ENCODE measurements at places on chromosomes 12 and 14.

DNA sequence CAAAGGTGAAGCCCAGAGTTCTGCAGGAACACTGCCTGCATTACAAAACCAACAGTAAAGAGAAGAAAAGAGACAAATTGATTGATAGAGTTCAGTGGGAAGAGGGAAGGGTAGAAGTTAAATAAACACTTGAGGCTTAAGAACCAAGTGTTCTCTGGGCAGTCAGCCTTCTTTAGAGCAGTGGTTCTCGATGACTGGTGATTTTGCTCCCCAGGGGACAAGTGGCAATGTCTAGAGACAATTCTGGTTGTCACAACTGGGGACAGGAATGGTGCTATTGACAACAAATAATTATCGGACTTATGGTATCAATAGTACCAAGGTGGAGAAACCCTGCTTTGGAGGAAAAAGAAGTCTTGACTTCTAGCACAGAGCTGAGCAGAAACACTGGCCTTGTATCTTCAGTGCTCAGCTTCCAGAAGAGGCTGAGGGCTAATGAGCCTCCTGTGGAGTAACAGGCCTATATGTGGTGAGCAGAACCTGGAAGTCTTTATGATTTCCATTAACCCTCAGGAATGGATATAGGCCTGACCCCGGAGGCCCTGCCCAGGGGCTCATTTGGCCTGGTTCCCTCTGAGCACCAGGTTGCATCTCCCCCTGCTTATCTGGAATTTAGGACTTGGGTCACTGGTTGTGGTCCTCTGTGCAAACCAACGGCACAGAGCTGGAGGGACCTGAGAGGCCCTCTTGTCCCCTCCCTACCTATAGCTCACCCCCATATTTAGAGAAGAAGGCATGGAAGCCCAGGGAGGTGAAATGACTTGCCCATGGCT lies 204.6 kb upstream of the PWP1 start:
- DNase-seq = no peak

DNA sequence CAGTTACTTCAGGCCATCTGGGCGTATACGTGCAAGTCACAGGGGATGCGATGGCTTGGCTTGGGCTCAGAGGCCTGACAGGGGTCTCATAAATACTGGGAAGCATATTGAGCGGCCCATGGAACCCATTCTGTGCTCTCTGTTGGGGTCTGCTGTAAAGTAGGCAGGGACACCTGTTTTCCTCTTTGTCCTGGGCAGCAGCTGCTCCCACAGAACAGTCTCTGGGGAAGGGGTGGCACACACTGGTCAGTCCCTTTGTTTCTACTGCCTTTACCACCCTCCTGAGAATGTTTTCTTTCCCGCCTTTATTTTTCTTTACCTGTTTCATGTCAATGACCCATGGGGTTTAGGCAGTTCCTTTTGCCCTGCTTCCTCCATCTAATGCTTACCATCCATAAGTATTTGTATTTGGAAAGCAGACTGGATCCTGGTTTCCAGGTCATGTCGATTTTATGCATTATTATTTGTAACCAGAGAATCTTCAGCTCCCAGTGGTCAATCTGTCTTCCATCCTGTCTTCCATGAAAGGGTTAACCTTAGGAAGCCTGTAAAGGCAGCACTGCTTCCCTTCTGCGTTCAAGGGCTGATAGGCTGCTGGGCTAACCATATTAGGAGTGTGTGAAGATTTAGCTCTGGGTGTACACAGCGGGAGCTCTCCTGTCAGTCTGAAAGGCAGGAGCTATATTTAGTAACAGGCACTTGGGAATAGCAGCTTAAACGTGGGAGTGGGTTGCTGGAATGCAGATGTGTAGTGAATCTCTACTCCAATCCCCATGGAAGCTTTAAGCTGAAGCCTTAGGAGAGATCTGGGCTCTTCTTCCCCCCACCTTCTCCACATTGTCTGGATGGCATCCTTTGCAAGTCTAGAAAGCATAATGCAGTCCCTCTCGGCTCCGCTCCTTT lies 124.0 kb downstream of the DYRK2 start:
- no peak for DNase-seq

DNA sequence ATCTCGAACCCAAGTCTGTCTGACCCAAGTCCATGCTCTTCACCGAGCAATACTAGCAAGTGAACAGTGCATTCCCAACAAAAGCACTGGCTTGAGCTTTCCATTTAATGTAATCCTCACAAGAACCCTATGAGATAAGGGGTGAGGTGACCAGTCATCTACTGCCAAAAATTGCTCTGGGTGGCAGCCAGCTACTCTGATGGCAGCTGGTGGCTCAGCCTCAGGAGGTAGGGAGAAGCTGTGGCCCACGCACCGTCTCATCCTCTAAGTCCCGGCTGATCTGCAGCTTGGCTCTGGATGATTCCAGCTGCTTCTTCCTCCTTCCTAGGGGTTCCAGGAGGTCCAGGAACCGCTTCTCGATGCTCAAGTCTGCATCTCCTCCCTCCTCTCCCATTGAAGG lies 75.2 kb downstream of the PLEKHG3 start:
- DNase-seq = no peak

GRCh38 chr14:97946240-97946639 lies 1149.1 kb downstream of the VRK1 start:
- no peak for DNase-seq

- DNase-seq = no peak
Measured at GRCh38 chr12:116804051-116804450, 65.9 kb downstream of the RNFT2 start.

GRCh38 chr14:24440606-24441399 lies 1.8 kb downstream of the SDR39U1 start:
- no peak for DNase-seq

DNA sequence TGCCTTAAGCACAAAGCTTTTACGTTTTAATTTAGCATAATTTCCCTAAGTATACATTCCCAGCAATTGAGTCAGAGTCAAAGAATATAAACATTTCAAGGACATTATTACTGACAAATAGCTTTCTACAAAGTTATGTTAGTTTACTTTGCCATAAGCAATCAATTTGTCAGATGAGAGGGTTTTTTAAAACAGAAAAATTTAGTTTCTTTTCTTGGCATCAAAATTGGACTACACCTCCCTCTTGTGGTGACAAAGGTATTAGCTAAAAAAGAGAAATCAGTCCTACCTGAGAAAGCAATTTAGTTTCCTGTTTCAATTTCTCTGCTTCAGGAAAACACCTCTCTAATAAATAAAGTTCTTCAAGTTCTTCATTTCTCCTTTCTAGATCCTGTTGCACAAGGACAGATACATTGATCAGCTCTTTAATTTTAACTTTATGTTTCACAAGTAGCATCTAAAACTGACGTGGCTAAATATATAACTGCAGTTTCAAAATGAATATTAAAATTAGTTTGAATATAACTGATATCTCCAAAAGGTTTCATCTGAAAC lies 39.9 kb downstream of the DNAI7 start:
- no peak for DNase-seq

- no peak for DNase-seq
Measured at GRCh38 chr14:37594238-37594970, 645 bp downstream of the FOXA1 start.

DNA sequence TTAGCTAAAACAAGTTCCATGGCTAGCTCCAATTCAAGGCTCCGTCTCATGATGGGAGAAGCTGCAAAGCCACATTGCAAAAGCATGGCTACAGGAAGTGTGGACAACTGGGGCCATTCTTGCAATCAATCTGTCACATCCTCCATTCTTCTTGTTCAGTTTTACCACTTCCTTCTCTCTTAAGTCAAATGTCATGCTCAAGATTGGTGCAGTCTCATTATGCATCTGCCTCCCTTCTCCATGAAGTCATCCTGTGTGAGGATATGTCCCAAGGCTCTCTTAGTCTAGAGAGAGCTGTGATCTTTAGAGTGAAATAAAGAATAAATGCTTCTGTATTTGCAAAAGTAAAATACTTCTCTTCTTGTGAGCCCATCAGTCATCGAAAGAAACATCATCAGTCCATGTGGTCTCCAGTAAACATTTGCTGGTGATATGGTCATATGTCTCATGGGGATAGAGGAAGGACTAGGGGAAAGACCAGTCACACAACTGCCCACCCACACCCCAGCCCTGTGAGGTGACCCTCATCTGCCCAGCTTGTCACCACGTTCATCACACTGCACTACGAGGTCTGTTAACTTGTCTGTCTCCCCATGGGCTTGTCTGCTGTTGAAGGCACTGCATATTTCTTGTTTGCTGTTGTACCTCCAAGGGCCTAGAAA lies 303.0 kb downstream of the NUAK1 start:
- no peak for DNase-seq

- DNase-seq = no peak
Measured at GRCh38 chr12:108338915-108339657, at the start of gene CMKLR1. CMKLR1 (minus strand) TSS chr12:108339311; CDS start chr12:108293591, 45,720 bp downstream.

DNA sequence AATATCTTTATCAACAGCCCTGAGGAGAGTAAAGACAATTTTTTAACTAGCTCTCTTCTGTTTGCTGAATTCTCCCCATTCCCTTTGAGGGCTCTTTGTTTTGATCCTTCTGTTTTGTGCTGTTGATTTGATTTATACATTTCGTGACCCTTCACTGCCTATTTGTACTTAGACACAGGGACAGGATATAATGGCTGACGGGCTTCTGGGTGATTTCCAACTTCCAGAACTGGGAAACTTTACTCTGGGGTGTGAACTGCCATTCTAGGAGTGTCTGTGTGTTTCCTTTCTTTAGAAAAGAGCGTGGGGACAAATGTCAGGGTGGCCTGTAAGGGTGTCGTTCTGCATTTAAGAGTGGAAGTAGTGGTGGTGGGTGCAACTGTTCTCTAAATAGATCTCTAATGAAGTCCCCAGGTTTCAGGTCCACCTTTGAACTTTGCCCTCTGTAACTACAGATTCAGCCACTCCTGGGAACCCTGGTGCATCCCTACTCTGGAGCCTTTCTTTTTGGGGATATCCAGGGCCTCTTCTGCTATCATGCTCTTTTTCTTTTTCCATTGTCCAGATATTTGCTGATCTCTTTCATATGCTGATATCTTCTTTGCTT lies 22.3 kb upstream of the SSPN start:
- DNase-seq = no peak

GRCh38 chr12:125453751-125454150 lies 388.5 kb downstream of the AACS start:
- DNase-seq = no peak

DNA sequence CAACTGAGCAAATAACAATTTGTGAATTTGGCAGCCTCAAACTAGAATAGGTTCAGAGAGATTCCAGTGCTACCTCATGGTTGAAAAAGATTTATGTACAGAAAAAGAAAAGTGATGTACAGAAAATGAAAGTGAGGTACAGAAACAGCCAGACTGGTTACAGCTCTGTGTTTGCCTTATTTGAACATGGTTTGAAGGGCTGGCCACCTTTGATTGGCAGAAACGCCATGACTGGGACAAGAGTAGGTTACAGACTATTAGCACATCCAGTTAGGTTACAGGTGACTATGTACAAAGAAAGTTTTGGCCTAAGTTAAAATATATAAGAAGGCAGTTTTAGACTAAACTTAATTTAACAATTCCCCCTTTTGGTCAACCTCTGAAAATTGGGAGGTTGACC lies 309.4 kb downstream of the BTG1 start:
- no peak for DNase-seq

DNA sequence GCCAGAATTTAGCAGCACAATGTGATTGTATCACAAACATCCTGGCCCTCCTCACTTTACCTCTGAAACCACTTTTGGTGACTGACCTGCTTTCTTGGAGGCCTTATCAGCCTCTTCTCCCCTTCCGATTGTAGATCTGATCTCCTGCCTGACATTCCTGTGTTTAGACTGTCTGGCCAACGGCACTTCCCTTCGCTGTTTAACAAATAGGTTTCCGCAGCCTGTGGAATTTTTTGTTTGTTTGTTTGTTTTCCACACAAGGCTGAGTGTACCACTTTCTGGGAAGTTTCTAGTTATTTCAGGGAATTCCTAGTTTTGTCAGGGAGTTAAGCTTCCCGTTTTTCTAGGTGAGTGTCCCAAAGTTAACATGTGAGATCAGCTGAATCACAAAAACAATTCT lies 65.9 kb upstream of the CDKN3 start:
- no peak for DNase-seq

DNA sequence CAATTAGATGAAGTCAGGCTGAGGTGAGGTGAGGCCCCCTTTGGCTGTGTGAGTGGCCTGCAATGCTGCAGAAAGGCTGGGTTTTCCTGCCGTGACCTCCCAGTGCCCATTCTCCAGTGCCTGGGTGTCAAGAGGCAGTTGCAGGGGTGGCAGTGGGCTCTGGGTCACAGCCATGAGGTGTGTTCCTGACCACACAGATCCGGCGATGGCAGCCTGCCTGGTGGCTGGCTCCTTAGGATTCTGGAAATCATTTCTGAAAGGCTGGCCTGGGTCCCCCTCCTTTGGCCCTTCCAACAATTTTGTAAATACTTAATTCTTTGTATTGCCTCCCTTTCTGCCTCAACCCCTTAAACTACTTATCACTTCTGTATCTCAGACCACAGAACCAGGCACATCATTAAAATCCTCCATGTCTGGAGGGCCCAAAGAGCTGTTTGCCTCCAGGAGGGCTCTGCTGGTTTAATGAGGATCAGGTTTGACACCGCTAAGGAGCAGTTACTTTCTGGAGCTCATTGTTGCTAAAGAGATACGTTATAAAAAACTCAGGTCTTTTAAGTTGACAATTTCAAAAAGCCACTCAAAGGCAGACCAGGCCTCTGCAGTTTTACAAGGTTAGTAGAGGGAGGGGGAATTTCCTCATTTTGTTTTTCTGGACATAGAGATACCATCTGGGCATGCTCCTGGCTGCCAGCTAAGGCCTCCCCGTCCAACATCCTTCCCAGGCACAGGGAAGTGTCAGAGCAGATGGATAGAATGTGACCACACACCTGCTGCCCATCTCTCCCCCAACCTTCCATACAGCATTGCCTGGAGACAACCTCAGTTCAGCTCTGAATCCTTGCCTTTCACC lies 204.4 kb downstream of the FOXN3 start:
- no peak for DNase-seq

DNA sequence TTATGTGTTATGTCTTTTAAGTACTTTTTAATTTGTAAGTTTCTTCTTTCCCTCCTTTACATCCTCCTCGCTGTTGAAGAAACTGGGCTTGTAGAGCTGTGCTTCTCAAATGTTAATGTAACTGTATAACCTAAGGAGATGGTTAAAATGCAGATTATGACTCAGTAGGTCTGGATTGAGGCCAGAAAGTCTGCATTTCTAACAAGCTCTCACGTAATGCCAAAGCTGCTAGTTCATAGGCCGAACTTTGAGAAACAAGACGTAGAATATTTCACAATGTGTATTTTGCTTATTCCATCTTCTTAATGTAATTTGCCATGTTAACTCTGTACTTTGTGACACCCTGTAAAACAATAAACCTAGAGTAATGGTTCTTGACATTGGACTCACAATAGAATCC lies 193.3 kb upstream of the SYT1 start:
- no peak for DNase-seq

DNA sequence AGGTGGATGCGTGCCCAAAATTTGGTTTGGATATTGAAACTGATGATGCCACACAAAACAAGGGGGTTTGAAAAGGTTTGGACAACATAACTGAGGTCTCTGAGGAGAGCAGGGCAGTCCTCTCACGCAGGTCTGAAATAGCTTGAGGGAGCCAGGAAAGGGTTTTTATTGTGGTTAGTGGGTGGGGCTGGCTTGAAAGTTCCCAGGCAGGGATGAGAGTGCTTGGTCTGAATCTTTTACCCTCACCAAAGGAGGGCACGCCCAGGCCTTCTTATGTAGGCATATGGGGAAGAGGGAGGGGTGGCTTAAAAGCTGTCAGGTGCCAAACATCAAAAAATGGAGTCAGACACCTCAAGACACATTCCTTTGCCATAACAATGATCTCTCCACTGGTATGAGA lies 493.1 kb upstream of the CCDC196 start:
- DNase-seq = no peak

Measured in T-cell (primary cell).